Kidney tubule cell (primary cell): ENCODE measurements at places on chromosomes 1 and 21.

DNA sequence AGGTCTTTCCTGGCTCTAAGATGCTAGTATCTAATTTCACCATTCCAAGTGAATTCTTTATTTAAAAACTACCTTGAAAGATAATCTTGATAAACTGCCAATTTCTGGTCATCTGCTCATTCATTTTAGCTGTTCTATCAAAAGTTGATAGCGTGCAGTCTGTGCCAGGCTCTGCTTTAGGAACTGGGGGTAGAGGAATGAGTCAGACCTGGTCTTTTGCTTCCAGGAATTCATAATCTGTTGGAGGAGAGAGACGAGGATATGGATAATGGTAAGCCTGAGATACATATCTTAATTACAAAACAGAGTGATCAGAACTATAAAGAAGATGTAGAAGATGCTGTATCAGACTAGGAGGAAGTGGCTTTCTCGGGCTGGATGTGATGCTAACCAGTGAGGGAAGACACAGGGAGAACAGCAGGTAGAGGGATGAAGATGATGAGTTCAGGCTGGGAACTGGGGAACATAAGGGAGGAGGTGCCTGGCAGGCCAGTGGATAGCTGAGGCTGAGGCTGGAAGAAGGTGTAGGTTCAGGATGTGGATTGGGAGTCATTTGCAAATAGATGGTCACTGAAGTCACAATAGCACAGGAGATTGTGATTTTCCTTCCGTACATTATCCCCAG is 12.3 kb upstream of the PHC2 start:
- no peak for DNase-seq

DNA sequence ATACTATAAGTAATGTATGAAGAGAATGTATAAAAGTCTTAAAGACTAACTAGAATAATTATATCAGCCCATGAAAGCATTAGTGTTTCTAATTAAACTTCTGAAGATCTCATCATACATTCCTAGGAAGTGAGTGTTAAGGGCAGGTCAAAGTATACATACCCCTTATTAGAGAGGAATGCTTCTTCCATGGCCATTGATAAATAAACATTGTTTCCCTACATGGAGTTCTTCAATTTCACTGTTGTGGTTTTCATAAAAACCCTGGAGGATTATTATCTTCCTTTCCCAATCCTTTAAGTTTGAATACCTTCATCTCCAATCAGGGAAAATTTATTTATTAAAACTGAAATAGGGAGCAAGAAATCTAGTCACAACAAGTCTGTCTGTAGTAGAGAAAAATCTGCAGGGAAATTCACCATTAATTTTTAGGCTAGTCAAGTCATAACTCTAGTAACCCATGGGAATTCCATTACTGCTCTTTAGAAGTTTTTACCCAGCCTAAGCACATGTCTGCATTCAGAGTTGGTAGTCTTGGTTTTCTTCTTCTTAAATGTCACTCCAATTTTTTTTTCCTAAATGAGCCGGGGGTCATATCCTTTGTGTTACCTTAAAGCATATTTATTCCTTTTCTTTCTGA is 147.0 kb downstream of the TNFSF18 start:
- peak; percentile 62 for DNase-seq

- no peak for DNase-seq
Measured at GRCh38 chr1:155062151-155062686, 1.3 kb upstream of the EFNA4 start.

- DNase-seq: no peak
Measured at GRCh38 chr21:15095326-15095725, 30.5 kb upstream of the NRIP1 start.

DNA sequence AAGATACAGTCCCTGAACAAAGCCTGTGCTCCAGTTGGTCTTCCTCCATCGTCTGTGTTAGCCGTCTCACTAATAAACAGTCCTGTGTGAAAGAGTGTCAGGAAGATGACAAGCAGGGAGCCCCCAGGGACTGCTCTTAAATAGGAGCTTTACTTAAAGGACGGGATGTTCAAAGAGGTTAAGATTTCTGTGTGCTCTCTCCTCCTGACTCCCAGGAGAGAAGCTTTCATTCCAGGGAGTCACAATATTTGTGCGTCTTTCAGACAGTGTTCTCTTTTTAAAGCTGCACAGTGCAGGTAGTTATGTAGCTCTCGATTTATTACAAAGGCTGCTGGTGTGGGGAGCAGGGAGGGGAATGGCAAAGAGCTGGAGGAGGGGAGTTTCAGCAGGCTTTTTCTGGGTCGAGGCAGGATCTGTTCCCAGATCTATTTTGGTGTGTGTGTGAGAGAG is 43.5 kb downstream of the STYXL2 start:
- no peak for DNase-seq

DNA sequence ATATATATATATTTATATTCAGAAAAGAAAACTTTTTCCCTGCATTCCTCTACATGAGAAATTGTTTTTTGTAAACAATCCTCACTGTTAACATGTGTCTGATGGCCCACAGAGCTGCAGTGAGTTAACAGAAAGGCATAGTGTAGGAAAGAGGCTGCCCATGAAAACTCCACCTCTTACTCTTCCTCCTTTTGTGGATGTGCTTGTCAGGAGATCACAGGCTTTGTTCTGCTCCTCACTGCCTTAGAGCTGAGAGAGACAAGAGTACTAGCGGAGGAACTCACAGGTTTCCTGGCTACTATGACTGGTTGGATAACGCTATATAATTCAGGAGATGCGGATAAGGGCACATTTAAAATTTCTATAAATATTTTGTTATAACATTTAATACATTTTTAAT is 200.6 kb downstream of the BRINP3 start:
- no peak for DNase-seq

DNA sequence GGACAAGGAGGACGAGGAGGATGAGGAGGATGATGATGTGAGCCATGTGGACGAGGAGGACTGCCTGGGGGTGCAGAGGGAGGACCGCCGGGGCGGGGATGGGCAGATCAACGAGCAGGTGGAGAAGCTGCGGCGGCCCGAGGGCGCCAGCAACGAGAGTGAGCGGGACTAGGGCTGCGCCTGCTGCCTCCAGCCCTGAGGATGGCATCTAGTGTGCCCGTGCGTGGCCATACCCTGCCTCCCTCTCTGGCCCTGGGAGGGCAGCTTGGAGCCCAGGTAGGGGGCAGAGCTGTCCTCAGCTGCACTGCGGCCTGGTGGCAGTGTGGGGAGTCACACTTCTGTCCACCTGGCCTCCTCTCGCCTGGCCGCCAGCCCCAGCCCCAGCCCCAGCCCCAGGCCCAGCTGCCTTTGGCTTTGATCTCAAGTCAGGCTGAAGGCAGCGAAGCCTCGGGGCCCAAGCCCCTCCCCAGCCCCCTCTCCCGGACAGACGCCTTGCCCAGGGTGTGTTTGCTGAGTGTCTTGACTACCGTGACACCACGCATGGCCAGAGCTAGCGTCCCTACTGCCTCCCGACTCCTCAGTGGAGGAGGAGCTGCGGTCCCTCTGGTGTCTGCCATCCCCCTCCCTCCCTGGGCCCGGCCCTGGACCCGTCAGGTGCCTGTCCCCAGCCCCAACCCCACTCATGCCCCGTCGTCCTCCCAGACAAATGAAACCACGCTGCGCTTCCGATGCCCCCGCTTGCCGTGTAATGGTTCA is 155.2 kb downstream of the PEX14 start:
- no peak for DNase-seq

GRCh38 chr21:28798798-28799197 is 193.9 kb downstream of the LTN1 start:
- DNase-seq: no peak

DNA sequence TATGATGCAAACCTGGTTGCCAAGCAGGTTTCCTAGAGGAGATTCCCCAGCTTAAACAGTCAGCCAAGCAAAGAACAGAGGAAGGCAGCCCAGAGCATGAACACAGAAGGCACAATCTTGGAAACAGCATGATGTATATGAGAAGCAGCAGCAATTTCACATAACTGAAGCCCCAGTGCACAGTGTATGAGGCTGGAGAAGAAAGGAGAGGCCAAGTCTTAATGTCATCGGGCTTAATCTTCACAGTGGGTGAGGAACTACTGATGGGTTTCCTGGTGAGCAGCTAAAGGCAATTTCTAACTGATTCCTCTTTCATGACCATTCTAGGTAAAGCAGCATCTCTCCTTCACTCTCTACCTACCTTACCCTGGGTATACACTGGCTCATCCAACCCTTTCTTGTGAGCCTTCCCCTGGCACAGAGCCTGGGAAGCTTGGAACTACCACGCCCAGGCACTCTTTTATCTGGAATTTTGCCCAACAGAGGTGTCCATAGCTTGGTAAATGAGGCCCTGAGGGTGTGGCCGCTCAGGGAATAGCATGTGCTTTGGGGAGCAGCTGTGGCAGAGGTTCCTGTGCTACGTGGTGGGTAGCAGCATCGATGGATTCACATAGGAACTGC is 22.0 kb downstream of the FYB2 start:
- peak; percentile 31 for DNase-seq

- peak; percentile 58 for DNase-seq
Measured at GRCh38 chr1:45200906-45201500, 5.4 kb downstream of the ZSWIM5 start.

- no peak for DNase-seq
Measured at GRCh38 chr1:225476100-225476511, 48.3 kb upstream of the LBR start.

DNA sequence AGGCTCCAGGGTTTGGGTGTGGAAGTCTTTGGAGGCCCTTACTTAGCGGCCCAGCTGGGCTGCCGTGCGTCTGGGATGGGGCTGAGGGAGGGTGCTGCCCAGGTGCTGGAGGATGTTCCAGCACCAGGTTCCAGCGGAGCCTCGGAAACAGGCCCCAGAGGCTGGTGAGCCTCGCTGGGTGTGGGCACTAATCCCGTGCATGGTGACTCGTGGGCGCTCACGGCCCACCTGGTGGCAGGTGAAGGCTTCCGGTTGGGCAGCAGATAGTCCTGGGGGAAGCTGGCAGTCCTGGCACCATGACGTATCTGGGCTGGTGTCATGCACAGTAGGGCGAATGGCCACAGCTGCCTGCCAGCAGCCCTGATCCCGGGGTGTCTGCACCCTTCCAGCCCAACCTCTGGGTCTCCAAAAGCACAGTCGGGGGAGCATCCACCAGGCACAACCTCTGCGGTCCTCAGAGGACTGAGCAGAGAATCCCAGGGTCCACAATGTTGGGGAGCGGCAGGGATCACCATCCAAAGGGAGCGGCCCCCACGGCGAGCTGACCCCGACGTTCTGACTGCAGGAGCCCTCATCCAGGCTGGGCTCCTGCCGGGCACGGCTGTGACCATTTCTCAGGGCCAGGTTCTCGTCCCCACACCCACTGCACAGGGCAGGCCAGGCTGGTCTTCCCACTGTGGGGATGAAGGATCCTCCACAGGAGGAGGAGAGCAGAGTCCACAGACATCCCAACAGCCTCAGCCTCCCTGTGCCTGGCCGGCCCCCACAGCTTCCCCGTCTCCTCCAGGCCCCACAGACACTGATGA is 25.3 kb downstream of the FTCD start:
- no peak for DNase-seq

DNA sequence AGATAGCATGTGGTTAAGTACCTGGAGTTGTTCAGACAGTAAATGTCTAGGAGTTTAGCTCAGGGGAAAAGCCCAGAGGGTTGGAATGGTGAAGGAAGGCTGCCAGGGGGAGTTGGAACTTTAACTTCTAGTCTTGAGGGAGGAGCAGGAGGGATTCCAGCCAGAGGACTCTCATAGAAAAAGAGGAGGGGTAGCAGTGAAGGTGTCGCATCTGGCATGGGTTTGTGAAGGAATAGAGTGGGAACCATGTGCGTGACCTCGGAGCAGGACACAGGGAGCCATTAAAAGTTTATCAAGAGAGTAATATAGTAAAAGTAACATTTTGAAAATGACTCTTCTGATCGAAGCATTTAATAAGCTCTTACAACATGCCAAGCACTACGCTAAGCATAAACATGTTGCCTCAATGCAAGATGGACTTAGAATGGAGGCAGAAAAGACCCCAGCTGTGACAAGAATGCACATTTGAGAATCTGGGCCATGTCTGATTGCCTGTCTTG is 632.4 kb upstream of the CAMK1G start:
- DNase-seq: no peak

GRCh38 chr1:55885619-55886018 is 670.5 kb upstream of the USP24 start:
- DNase-seq: peak; percentile 28

GRCh38 chr1:156502894-156503697 is 2.5 kb upstream of the MEF2D start:
- peak; percentile 96 for DNase-seq

DNA sequence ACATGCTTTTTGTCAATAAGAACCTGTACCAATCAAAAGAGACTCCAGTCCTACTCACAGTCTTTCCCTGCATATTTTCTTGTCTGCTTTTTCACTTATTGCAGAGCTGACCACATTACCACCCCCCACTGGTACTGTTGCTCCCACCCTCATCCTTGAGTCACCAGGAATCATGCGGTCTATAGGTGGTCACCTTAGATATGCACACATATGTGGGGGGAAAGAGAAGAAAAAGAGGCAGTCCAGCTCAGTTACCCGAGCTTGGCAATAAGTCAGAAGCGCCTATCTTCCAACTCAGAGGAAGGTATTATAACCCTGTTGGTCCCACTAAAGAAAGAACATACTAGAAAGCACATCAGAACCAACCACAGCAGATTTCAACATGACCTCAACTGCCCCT is 119.2 kb downstream of the SMYD2 start:
- no peak for DNase-seq

DNA sequence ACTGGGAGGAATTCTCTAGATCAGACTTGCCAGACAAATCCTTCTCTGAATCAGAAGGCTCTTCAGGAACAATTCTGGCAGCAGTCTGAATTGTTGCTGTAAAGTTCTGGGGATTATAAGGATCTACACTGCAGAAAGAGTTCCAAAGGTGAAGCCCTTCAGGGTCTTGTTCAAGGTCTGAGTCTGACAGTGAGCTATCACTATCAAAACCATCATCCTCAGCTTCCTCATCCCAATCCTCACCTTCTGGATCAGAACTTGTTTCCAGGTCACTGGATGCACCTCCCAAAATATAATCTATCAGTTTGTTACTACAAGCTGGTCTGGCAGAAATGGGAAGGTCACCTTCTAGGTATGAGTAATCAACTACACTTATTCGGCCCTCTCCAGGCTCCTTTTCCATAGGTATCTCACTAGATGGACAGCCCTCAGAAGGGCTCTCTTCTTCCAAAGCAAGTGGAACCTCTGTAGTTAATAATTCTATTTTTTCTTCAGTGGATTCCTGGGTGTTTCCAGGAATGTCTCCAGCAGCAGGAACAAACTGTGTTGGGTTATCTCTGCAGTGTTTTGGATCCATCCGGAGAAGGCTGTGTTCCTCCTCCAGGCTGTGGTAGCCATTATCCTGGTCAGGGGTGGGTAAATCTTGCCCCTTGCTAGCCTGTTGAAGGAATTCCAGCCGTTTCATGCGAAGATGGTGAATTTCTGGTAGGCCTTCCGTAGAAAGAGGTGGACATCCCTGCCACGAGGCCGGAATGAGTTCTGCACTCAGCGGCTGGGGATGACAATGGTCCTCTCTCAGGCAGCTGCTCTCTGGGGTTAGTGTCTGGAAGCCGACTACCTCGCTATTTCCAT is 1.6 kb downstream of the PPP1R15B start:
- no peak for DNase-seq
